Stimulated activated CD8-positive, alpha-beta memory T cell treated with anti-CD3 and anti-CD28 coated beads, Interleukin-12 subunit alpha, Interleukin-12 subunit beta, amount 100 ng/mL, for 1 hour (primary cell): ENCODE measurements at places on chromosomes 2 and 18.
A peak's percentile ranks its signal among the peaks of the same experiment; 100 is the strongest.

DNA sequence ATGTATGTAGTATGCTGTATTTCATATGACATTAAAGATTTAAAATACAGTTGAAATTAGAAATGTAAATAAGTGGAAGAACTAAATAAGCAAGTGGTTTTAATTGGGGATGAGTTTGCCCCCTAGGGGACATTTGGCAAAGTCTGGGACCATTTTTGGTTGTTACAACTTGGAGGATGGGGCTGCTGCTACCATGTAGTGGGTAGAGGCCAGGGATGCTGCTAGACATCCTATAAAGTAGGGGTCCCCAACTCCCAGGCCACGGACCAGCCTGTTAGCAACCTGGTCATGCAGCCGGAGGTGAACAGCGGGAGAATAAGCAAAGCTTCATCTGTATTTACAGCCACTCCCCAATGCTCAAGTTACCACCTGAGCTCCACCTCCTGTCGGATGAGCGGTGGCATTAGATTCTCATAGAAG lies 27.9 kb upstream of the ASNSD1 start:
- DNase-seq: no peak

DNA sequence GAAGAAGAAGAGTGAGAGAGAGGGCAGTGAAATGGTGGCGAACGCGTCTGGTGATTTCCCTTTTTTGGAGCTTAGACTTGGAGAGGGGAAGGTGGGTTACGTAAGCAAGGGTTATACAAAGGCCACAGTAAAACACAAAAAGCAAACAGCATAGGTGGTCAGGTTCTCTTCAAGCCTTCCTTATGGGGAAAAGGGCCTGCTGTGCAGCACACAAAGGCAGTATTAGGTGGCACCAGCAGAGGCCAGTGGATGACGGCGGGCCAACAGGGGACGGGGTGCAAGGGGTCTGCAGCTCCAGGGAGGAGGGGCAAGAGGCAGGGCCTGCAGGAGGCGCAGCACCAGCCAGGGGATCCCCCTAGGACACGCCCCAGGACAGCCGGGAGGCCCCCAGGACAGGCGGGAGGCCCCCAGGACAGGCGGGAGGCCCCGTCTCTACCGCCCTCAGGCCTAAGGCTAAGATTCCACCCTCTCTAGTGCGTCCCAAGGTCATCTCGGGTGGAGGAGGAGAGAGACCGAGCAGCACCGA lies 32.6 kb upstream of the NPC1 start:
- DNase-seq: no peak

DNA sequence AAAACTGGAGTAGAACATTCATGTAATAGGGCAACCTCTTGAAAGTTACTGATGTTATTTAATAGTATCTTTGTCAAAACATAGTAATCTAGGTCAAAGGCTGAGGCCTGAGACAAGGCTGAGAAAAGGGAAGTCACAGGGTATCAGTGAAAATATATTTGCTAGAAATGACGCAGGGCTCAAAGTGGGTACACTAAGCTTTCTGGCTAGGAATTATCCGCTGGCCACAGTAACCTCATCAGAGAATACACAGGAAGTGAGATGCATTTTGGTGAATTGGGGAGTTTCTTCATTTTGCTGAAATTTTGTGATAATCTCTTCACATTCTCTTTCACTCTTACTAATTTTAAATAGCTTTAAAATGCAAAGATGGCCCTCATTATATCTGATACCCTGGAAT lies 206.8 kb downstream of the OTX1 start:
- no peak for DNase-seq

DNA sequence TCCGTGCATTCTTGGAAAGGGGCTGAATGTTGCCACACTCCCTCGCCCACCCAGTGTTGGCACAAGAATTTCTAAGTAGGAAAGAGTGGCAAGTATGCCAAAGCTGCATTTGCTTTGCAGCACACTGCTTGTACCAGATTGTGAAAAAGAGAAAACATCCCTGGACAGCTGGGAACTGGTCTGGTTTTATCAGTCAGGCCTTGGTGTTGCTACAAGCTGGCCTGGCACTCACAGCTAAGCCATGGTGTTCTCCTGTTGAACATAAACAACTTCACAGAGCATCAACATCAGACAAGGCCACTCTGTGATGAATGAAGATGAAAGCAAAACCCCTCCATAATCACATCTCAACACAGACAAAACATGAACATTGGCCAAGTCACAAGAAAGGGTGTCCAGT lies 4.2 kb upstream of the TRABD2A start:
- no peak for DNase-seq

DNA sequence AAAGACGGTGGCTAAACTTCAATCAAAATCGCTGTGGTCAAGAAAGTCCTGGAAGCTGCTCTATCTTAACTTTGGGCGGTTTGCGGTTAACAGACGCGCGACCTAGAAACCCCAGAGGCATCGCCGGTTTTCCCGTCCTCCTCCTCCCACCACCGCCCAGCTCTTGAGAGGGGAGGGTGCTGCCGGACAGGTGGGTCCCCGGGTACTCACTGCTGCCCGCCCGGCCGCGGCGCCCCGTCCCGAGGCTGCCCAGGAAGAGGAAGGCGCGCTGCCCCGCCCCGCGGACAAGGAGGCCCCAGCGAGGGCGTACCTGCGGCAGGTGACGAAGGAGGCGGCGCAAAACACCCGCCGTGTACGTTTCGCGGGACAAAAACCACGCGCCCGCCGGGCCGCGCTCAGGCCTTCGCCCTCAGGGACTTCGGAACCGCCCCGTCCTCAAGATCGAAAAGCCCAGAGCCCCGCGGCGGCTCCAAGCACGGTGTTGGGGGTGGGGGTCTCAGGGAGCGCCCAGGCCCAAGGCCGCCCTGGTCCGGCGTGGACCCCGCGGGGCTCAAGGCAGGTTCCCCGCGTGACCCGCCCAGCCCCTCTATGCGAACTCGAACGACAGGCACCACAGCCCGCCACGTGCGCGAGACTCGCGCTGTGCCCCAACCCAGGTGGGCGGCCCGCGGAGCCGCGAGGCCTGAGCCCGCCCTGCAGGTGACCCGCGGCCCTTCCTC lies at the start of gene SH3YL1:
SH3YL1 (minus strand) TSS at position 259 of the 719 bp plus-strand sequence; CDS start at position 211, 48 bp downstream.
- DNase-seq: peak; percentile 15

DNA sequence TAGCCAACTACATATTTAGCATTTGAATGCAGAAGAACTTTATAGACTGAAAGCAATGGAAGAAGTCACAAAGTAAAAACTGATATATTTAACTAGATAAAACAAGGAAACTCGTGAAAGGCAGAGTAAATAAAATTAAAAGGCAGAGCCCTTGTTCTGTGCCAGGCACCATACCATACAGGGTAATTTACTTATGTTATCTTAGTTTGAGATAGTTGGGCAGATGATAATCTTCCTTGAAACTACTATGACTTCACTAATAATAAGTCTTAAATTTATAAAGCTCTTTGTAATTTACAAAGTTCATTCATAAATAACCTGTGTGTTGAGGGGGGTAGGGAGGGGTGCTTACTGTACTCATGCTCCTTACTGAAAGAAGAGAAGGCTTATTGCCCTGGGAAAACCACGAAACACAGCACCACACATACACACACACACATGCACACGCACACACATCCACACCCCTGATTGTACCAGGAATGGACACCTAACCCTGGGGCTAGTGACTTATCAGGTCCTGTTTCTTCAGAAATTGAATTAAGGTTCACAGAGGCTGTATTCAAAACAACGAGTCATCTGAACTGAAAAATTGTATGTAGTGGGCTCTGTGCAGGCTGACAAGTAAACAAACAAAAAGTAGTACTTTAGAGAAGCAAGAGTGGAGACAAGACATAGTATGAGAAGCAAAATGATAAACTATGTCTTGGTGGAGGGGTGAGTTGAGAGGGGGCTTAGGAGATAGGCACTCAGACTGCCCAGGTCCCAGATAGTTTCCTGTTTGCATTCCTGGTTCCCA lies 38.1 kb downstream of the AGFG1 start:
- no peak for DNase-seq
